ENCODE measurements at places on chromosomes 3 and 15.

DNA sequence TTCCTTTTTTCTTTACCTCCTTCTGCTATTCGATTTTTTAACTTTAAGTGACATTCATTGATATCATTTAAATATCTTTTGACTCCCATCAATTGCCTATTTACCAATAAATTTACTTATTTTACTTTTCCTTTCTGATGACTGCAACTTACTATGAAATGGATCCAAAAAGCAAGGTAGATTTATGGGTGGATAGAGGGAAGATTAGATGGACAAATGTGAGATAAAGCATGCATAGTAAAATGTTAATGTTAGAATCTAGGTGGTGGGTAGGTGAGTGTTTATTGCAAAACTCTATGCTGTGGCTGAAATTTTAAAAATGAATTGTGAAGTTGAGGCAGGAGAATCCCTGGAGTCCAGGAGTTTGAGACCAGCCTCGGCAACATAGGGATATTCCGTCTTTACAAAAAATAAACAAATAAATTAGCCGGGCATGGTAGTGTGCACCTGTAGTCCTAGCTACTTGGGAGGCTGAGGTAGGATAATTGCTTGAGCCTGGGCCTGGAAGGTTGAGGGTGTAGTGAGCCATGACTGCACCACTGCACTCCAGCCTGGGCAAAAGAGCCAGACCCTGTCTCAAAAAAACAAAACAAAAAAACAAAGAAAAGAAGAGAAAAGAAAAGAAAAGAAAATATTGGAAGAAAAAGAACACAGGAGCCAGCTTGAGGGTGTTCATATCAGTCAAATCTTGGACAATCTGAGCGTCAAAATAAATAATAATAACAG is 6.1 kb upstream of the PDCD6IP start:
- DNase-seq = no peak

DNA sequence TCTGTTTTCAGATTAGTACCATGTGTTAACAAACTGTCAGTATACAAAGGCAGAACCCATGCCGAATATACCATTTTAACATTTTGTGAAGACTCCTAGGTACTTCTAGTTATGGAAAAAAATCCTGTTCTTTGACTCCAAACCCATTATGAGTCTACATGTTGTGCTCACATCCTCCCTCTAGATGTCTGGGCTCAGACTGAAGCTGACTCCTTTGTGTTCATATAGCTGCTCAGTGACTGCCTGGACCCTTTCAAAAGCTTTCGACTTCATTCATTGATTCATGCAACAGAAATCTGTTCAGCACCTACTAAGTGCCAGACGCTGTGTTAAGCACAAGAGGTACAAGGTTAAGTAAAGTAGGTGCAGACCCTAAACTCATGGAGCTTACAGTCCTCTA is 60.5 kb downstream of the MEGF11 start:
- no peak for DNase-seq

DNA sequence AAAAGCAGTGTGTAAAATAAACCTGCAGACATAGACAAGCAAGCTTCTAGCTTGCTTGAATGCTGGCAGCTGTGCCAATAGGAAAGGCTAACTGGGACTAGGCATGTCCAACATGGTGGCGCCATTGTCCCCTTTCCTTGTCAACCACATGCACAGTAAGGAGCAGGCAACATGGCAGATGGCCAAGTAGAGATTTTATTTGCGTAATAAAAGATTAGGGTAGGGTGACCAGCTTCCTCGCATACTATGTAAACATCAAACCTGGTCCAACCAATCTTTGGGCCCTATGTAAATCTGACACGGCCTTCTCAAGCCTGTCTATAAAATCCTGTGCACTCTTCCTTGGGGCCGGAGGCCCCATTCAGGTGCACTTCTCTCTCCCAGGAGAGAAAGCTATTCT is 575.4 kb upstream of the GOLIM4 start:
- peak; percentile 74 for DNase-seq

- no peak for DNase-seq
Measured at GRCh38 chr15:32098033-32098432, 67.7 kb downstream of the CHRNA7 start.

- DNase-seq = no peak
Measured at GRCh38 chr3:50359760-50360110, 414 bp upstream of the TMEM115 start.

DNA sequence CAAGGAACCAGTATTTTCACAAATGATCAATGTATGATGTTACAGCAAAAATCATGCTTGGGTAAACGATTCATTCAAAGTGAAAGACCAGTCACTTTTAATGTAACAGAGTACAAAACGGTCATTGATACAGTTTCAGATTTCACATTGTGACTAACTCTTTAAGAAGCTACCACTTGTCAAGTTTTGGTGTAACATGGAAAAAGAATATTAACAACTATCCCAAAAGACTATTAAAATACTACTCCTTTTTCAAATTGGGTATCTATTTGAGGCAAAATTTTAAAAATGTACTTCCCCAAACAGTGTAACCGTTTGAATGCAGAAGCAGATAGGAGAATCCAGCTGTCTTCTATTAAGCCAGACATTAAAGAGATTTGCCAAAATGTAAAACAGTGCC is 31.7 kb downstream of the AKAP13 start:
- DNase-seq = no peak

All from HAP-1 (cell line).